ENCODE measurements at places on chromosomes 3 and 15.

GRCh38 chr3:149727656-149728055 lies 24.6 kb downstream of the COMMD2 start:
- DNase-seq: no peak

GRCh38 chr15:60278879-60279278 lies 118.9 kb downstream of the ANXA2 start:
- no peak for DNase-seq

GRCh38 chr15:25512957-25513356 lies 74.1 kb upstream of the UBE3A start:
- no peak for DNase-seq

GRCh38 chr3:172987273-172987672 lies 153.8 kb downstream of the SPATA16 start:
- DNase-seq: no peak

DNA sequence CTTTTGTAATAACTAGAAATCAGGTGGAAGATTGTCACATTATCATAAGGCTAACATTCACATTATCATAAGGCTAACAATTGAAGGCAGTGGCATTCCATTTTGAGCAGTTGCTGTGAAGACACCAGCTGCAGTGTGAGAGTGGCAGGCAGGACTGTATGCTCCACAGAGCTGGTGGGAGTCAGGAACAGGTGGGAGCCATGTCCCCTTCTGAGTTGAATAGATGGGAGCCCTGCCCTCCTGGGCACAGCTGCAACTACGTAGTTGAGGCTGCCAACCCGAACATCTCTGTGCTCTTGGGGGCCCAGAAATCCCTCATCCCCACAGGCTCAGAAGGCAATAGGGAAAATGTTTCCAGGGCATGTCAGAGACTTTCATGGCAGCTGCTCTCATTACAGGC lies 1627.6 kb downstream of the SI start:
- no peak for DNase-seq

GRCh38 chr15:22961762-22962161 lies 18.4 kb downstream of the CYFIP1 start:
- no peak for DNase-seq
